ENCODE measurements at places on chromosomes 4 and X. TPM values are rescaled to one million over a fixed set of nuclear protein-coding genes. Genes with fewer than 3 reads are reported as not detected.

Gene SRPX2
- total RNA-seq = not detected

Gene SERPINA7
- total RNA-seq = not detected

Gene F9
- not detected for total RNA-seq

Gene MAGED4
- total RNA-seq = 6.7 TPM

GRCh38 chrX:19904778-19905367 is 17.5 kb upstream of the SH3KBP1 start:
- DNase-seq = peak; percentile 40

DNA sequence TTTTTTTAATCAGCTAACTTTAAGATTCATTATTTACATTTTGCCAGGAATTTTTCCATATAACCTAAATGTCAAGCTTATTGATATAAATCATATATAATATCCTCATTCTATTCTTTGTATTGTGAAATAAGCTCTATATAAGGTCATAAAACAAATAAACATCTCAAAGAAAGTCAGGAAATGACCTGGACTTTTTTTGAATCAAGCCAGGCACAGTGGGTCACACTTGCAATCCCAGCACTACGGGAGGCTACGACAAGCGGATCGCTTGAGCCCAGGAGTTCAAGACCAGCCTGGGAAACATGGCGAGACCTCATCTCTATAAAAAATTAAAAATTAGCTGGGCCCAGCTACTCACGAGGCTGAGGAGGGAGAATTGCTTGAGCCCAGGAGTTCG is 88.9 kb downstream of the RBM47 start:
- no peak for DNase-seq

DNA sequence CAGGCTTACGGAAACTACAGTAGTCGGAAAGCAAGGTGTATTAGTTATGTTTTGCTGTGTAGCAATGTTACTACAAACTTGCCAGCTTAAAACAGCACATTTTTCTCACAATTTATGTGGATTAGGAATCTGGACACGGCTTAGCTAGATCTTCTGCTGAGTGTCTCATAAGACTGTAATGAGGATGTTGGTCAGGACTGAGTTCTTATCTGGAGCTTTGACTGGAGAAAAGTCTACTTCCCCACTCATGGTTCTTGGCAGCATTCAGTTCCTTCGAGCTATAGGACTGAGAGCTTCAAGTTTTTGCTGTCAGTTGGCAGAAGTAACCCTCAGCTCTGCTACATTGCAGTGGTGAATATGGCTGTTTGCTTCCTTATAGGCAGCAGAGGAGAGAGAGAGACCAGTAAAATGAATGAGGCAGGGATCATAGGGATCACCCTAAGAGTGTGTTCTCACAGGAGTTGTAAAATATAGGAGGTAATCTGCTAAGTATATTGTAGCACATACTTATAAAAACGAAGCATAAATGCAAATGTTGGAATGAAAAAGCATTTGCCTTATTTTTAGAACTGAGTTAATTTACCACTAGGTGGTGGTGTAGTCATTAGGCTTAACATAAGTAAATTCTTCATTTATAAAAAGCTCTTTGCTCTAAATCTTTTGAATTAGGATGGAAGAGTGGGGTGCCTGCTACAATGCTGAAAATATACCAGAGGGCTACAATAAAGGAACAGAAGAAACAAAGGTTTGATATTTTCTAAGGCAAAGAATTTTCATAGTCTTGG is 38.6 kb downstream of the ALG13 start:
- no peak for DNase-seq

GRCh38 chrX:46325312-46325877 is 219.8 kb downstream of the ZNF674 start:
- DNase-seq = no peak

DNA sequence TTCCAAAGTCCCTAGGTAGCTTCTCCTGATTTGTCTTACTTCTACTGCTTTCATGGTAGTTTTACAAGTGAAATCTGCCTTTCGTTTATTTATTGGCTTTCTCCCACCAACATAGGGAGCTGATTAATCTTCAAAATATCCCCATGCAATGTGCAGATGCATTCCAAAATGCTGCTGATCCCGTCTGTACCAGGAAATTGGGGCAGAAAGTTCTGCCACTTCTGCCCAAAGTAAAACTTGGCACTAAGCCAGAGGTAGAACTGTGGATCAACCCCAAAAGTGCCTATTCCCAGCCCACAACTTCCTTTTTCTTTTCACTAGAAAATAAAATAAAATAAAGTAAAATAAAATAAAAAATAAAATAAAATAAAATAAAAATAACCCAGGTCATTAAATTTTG is 47.3 kb upstream of the PPARGC1A start:
- peak; percentile 5 for DNase-seq

GRCh38 chr4:18932730-18933339 is 911.3 kb upstream of the LCORL start:
- no peak for DNase-seq

- DNase-seq = no peak
Observed at GRCh38 chrX:140434347-140434746, 70.5 kb downstream of the SOX3 start.

DNA sequence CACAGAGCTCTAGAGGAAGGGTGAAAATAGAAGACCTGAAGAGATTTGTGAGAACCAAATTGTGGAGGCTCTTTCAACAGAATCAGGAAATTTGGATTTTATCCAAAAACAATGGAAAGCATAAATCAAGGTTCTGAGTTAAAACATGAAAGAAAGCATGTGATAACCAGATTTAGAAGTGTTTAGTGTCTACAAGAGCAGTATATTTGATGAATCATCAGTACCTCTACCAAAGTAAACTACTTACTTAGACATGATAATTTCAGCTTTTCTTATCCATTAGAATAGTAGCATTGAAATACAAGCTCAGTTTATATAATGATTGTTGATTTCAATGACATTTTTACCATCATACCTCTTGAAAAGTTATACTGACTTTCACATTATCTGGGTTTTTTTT is 25.9 kb upstream of the INTU start:
- DNase-seq = no peak

DNA sequence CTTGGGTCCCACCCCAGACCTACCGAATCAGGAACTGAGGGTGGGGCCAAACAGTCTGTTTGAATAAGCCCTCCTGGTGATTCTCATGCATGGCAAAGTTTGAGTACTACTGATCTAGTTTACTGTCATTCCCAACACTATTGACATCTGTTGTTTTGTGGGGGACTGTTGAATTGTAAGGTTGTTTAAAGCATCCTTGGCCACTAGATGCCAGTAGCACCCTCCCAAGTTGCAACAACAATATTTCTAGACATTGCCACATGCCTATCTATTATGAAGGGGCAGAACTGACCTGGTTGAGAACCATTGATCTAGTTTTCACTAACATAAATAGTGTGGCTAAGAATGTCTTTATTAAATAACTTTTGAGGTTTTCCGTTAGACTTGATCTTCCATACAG is 15.1 kb downstream of the TAF9B start:
- DNase-seq = peak; percentile 50

- peak; percentile 23 for DNase-seq
Observed at GRCh38 chrX:34300871-34301270, 168.8 kb upstream of the FAM47A start.

- no peak for DNase-seq
Observed at GRCh38 chrX:107421337-107421861, 28.1 kb upstream of the FRMPD3 start.
